ENCODE measurements at places on chromosomes 13 and 19.

DNA sequence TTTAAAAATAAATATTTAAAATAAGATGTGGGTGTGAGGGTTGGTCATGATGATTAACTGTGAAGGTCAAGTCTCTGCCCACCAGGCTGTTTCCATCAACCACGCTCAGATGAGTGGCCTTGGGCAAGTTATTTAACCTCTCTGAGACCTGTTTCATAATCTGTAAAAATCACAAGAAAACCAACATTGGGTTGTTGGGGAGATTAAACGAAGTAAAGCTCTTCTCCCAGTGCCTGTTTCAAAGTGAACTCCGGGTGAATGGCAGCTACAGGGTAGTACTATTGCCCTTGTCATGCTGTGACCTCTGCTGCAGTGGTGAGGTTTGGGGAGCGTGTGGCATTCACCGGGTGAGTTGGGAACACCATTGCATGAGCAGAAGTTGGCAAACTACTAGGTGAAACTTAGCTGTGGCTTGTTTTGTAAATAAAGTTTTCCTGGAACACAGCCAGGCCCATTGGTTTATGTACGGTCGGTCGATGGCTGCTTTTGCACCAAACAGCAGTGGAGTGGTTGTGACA lies 153.2 kb downstream of the USP12 start:
- no peak for DNase-seq

DNA sequence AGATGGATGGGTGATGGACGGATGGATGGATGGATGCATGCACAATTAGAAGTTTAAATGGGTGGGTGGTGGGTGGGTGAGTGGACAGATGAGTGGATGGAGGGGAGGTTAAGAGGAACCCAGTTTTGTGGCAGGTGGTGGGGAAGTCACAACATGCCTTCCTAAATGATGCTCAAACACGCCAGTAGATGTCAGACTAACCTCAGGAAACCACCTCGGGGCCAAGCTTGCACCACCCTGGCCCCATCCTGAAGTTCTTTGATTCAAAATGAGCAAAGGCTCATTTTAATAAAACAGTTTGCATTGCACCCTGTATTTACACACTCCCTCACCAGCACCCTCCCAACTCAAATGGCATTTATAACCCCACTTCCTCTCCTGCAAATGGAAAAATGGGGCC lies 91.4 kb upstream of the CACNA1A start:
- DNase-seq = peak; percentile 48

- peak; percentile 47 for DNase-seq
Measured at GRCh38 chr13:99087954-99088491, 110.2 kb upstream of the DOCK9 start.

GRCh38 chr13:42148538-42148937 lies 100.1 kb downstream of the DGKH start:
- no peak for DNase-seq

DNA sequence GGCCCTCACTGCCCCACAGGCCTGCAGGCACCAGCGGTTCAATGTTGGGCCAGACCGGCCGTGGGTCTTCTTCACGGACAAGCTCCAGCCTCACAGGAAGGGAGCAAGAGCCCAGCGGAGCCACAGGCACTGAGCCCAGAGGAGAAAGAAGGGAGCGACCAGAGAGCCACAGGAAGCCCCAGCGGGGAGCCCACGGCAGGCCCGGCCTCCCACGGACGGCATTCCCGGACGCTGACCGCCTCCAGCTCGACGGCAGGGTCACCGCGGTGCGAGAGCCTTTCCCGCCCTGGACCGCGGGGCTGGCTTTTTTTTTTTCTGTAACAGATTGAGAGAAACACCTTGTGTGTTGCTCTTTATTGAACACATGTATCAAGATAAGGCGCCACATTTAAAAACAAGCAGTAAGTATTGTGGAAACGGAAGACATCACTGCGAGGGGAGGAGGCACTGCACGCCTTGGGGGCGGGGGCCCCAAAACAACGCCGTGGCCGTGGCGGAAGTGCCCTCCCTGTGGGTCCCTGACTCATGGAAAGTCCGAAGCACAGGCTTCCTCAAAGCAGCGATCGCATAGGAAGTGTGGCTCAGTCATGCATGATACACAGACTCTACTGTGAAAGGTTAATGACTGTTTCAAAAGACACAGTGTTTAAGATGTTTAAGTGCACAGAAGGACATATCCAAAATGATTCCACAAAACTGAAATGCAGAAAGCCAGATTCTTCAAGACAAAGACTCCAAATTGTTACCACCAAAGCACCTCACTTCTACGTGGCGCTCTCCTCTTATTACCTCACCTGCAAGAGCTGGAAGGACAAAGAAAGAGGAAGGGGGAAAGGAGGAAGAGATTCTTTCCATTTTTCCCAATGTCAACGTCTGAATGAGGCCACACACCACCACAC lies 3.5 kb downstream of the RASA3 start:
- DNase-seq = peak; percentile 67

Data from colonic mucosa (tissue), 4 donors.